ENCODE measurements at places on chromosomes 5 and 9.

DNA sequence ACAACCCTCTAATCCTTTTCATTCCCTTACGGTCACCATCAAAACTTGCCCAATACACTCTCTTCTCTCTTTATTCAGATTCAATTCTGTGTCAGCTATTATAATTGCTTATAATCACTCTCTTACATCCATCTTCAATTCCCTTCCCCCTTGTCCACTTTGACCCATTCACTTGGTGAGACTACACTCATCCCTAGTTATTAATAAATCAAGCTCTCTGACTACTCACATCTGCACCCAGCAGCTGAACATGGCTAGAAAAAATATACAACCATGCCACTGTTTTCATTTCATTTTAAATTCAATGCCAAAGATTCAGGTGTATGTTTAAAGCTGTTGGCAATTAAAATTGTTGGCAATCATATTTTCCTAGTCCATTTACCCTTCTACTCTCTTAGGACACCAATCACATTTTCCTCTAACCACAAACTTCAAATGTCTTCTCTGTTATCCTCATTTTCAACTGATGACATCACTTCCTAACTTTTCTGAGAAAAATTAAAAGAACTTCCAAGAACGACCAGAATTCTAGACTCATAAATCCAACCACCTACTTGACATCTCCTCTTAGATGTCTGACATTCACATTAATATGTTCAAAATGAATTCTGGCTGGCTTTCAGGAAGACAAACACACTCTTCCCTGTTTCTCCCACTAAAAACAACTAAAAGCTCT is 5.5 kb downstream of the C5orf15 start:
- no peak for DNase-seq

GRCh38 chr5:33299621-33300208 is 141.1 kb upstream of the TARS1 start:
- peak; percentile 26 for DNase-seq

DNA sequence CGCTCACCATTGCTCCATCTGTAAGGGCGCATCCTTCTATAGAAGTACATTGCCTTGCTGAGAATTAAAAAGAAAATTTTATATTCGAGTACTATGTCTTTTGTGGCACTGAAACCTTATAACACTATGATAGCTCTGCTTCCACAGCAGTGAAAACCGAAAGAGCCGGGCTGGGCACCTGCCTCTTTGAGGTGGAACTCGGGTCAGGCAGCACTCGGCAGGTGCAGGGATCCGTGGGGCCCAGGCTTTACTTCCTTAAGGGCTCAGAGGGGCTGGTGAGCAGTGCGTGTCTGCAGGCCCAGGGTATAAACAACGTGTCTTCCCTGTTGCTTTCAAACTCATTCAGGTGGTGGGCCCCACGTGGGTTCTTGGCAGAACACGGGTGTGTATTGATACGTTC is 69.9 kb downstream of the OTULIN start:
- no peak for DNase-seq

DNA sequence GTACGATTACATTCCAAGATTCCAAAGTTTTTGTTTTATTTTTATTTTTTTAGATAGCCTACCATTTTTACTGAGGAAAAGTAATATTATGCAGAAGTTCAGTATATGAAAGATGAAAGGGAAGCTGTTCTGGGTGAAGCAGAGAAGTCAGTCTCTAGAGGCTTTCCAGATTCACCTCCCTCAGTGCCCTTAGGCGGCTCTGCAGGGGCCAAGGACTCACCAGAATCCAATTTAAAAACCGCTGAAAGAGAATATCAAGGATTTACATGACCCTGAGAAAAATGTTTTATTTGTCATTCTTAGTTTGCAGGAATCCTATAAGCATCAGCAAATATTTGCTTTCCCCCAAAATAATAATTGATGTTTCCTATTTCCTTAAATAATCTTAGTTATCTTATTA is 1084.6 kb upstream of the ARRDC3 start:
- DNase-seq = no peak

- DNase-seq = no peak
Observed at GRCh38 chr5:139738193-139739149, 57.1 kb upstream of the PSD2 start.

DNA sequence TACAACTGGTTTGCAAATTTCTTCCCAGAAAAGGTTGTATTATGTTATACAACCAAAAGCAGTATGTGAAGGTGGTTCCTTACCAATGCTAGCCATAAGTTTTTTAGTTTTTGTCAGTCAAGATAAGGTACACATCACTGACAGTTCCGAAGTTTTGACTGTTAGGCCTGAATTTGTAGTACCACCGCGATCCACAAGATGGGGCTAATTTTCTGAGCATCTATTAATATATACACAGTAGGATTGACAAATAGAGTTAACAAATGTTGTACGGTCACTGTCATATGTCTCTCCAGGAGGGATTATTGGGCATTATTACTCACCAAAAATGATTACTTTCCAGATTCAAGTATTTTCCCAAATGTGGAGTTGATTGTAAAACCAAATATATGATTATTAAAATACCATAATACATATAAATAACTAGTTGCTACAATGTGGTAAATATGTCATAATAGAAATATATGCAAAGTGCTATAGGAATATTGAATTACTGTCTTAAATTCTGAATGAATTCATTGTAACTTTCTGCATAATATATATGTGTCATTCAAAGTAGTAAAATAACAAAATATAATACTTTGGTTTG is 28.4 kb upstream of the LRRC19 start:
- peak; percentile 63 for DNase-seq
